HepG2 (cell line): ENCODE measurements at places on chromosomes 7 and 10. TPM values are rescaled to one million over a fixed set of nuclear protein-coding genes. Genes with fewer than 3 reads are reported as not detected.

The ZNF804B gene
- not detected in 2 replicates for total RNA-seq

The LHFPL3 gene
- total RNA-seq: not detected in 2 replicates

The NOD1 gene
- 2.9 TPM in 2 replicates for total RNA-seq

DNA sequence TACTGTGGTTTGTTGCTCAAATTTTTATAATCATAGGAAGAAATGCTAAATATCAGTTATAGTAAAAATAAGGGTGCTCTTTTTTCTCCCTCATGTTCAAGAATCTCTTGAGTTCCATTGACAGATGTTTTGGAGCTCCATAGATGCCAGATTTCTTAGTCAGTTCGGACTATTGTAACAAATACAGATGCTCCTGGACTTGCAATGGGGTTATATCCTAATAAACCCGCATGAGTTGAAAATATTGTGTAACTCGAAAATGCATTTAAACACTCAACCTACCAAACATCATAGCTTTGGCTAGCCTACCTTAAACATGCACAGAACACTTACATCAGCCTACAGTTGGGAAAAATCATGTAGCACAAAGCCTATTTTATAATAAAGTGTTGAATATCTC, 100.7 kb upstream of the CSTF2T start:
- DNase-seq: no peak

DNA sequence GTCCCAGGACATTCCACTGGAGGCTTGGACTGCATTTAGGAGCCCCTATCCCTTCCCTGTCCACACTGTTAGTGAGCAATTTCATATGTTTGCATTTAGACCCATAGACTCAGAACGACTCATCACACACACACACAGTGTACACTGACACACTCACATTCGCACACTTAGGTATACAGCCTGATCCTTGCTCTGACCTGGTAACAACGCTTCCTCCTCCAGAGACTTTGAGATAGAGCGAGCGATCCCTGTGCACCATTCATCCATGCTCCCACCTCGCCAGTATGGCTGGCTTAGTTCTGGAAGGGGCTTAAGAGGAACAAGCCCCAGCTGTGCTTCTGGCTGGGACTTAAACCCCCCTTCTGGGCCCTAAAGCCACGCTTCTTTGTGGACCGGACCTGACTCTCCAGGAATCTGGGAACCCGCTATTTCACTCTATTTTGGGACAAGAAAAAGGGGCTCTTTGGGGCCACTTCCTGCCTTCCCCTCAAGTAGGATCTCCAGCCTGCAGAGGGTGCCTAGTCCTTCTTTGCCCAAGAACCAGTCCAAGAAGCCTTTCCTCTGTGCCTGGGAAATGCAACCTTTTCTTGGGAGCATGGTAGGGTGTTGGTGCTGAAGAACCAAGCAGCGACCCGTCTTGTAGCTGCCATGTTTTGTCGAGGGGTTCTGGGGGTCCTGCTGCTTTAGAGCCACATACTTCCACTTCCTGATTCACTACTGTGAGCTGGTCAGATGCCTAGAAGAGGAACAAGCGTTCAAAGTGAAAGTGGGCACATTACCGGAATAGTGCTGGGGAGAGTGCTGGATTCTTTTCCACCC, 1.1 kb upstream of the HOXA13 start:
- DNase-seq: no peak

DNA sequence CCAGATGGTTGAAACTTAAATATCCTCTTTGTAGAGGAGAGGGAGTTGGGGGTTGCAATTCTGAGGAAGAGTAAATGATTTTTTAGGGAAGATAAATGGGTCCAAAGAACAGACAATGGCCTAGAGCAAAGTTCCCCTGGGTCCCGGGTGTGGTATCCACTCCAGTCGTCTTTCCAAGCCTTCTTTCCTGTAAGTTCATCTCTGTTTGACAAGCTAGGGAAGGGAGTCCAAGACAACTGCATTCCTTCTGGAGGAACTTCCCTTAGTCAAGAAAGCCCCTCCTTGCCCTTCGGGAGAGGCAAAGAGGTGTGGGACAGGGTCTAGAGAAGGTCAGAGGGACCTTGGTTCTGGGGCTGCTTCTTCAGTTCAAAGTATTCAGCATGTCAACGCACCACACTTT, 33.4 kb downstream of the C10orf71 start:
- DNase-seq: no peak

The ZNF365 gene
- total RNA-seq: not detected in 2 replicates

The PNLIPRP1 gene
- not detected in 2 replicates for total RNA-seq

- no peak for DNase-seq
These were observed 103.1 kb upstream of the PLXDC2 start for GRCh38 chr10:19713159-19713558.

The NUTM2E gene
- total RNA-seq: 0.07 TPM in 1 of 2 replicates, not detected in the other

DNA sequence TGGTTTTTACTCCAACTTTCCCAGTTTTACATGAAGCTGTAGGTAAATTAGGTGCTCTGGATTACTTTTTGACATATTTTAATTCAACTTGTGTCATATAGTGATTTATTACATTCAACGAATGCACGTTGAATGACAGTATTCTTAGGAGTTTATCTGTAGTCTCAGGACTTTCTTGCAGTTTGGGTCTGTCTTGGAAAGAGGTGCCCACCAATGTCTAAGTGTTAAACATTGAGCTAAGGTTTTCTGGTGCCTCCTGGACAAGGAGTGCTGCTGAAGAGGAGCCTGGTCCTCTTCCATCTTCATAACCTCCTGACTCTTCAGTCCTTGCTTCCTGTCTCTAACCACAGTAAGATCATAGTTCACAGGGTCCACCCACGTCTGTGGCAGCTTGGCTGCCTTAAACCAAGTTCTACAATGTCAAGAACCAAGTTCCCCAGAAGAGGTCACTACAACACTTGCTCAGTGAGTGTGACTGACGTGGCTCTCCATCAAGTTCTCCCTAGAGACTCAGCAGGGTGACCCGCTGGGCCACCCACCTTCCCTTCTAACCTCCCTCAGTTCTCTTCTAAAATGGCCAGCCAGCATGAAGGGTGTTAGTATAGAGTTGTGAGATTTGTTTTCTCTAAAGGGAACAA, 6.1 kb downstream of the NPY start:
- DNase-seq: peak; percentile 60

DNA sequence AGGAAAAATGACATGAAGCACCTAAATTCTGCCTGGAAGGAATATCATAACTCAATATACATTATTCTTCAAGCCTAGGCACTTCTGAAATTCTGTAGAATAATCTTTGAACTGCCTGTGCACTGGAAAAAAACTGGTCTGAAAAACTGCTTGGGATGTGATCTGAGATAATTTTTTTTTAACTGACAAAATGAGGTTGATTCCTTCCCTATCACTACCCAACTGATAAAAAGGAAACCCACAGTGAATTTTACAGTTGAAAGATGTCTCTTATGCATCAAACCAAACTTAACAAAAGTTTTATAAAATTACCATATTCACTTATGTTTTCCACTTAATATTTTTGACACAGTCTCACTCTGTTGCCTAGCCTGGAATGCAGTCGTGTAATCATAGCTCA, 67.2 kb upstream of the FAM133B start:
- DNase-seq: no peak

- DNase-seq: no peak
These were observed 7.4 kb downstream of the SORCS1 start for GRCh38 chr10:107157071-107157470.

GRCh38 chr7:25985196-25985595, 166.8 kb upstream of the NFE2L3 start:
- no peak for DNase-seq

- DNase-seq: no peak
These were observed 64.2 kb upstream of the LYZL1 start for GRCh38 chr10:29224631-29225030.

The AGR2 gene
- 1.3 and 2.9 TPM in 2 replicates for total RNA-seq

The NRAP gene
- not detected in 2 replicates for total RNA-seq

The DDX50 gene
- 38.2 and 56.3 TPM in 2 replicates for total RNA-seq

DNA sequence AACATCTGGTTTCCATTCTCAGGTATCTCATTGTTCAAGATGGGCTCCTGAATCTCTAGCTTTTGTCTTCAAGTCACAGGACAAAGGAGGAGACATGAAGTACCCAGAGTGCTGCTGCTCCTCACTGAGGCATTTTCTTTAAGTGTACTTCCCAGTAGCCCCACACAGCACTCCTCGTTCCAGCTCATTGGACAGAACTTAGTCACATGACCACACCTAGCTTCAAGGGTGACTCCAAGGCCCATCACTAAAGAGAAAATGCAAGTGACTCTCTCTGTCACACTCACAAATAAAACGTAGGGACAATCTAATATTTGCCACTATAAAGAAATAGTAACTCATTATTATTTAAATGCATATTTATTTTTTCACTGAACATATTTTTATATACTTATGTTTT, 58.3 kb upstream of the NEUROD6 start:
- no peak for DNase-seq

GRCh38 chr7:30970594-30971094, 6.9 kb downstream of the GHRHR start:
- no peak for DNase-seq

DNA sequence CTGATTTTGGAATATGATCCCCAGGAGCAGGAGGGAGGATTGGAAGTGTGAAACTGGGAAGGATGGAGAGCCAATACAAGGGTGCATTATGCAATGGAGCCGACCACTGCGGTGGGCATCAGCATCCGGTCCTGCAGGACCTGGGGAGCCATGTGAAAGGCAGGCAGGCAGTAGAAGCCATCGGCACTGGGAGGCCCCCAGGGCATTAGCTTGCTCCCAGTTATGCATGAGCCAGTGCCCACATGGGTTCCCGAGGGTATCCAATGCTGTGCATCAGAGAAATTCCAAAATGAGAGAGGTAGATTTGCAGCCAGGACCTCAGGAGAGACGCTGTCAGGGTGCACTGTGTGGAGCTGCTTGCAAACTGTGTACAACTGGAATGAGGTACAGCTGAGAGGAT, 8.7 kb upstream of the KCP start:
- DNase-seq: no peak

DNA sequence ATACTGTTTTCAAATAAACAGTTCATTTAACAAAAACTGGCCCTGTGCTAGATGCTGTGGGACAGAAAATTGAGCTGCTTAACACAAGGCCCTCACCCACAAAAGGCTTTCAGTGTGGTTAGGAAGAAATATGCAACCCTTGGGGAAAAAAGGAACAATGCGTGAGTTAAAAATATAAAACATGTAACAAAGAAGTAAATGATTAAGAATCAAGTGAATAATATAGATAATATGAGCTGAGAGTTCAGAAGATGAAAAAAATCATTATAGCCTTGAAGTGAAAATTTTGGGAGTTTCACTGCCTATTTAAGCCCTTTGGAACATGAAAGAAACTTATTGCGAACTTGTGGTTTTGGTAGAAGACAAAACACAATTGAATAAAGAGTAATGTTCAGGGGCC, 495.4 kb downstream of the GFRA1 start:
- no peak for DNase-seq

The NUP205 gene
- 87.2 and 123 TPM in 2 replicates for total RNA-seq

- DNase-seq: peak; percentile 55
These were observed 660 bp upstream of the HHEX start for GRCh38 chr10:92688927-92689662.

The CALML5 gene
- total RNA-seq: not detected in 2 replicates

GRCh38 chr10:13102002-13102794, 2.2 kb downstream of the OPTN start:
- peak; percentile 51 for DNase-seq

The ANKRD22 gene
- not detected in 2 replicates for total RNA-seq

The GJD4 gene
- not detected in 2 replicates for total RNA-seq

The RAMP3 gene
- not detected in 2 replicates for total RNA-seq

DNA sequence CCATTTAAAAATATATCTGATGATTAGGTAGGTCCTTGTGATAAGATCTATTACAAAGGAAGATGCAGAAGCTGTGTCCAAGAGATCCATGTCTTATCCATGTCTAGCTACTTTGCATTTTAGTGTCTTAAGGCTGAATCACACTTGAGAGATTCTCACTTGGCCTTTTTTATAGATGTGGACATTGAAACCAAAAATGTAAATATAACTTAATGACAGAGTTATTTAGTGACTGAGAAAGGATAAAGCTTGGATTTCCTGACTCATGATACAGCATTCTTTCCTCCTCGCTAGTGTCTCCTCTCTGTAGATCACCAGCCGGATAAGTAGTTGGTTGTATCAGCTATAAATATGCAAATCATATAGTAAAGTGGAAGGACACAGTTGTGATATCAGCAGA, 23.3 kb downstream of the INHBA start:
- DNase-seq: no peak

The RASA4B gene
- total RNA-seq: 0.48 and 0.82 TPM in 2 replicates

DNA sequence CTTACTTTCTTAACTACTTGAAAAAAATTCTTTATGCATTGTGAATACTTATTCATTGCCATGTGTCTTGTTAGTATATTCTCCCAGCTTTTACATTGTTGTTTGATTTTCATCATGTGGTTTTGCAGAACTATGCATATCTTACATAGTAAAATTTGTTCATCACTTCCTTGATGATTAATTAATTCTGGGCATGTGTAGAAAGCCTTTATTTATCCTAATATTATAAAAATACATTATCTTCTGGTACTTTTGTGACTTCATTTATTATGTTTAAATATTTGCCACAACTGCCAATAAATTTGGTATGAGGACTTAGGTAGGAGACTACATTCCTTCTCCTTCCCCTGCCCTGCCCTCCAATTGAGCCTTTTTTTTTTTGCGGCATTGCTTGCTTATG, 166.0 kb upstream of the ZNF32 start:
- DNase-seq: no peak

- DNase-seq: no peak
These were observed 51.4 kb downstream of the PKD1L1 start for GRCh38 chr7:47896809-47897423.

The ABCB4 gene
- 10.8 and 32.4 TPM in 2 replicates for total RNA-seq

DNA sequence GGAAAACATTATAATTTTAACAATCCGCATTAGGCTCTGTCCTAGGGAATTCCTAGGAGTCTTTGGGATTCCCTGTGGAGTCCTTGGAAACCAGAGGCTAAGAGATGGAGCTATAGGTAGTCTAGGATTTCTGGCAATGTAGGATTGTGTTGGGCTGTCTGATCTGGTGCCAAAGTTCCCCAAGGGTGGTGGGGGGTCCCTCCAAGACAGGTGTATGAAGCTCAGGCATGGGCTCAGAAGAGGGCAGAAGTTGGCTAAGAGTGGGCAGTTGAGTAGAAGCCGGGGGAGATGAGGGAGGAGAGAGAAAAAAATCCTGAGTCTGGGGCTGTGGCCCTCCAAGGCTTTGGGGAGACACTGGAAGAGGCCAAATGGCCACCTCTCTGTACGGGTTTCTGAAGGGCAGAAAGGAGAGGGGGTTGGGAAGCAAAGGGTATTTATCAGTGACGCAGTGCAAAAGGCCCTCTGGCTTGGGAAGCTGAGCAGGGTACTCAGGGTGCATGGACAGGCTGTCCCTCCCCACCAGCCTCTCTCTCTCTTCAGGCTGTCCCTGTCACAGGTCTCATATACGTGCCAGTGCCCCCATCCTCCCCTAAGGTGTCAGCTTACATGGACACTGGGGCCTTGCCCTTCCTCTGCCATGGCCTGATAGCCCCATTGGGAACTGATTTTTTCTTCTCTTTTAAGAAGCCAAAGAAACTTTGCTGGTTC, 929 bp downstream of the HOXA6 start:
- DNase-seq: no peak

- DNase-seq: no peak
These were observed 35.5 kb downstream of the MDFIC start for GRCh38 chr7:114957444-114957843.

The AKR1B15 gene
- total RNA-seq: 0.77 and 1.2 TPM in 2 replicates

- no peak for DNase-seq
These were observed 8.4 kb upstream of the TRDMT1 start for GRCh38 chr10:17209881-17210280.
